ENCODE measurements at places on chromosomes 12 and 14.
A peak's percentile ranks its signal among the peaks of the same experiment; 100 is the strongest.

DNA sequence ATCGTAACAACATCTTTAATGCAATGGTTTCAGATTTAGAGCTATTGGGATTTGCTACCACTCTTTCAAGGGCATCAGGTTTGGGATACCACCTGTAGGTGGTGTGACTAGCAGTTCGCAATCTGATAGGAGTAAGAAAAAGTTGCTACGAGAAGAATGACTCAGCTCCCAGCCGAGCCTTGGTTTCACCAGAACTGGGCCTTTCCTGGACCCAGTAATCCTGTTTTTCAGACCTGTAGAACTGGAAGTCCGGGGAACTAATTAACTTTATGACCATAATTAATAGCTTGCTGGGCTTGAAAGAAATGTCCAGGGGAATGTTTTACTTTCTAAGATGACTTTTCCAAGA is 770 bp downstream of the ABHD4 start:
- peak overlapping the region; percentile 86 for H3K27ac ChIP-seq
- peak; percentile 86 for ATAC-seq
- H3K4me1 ChIP-seq: peaks cover 14% of the 10 kb centered on the region
- no peaks in the 10 kb centered on the region for H3K27me3 ChIP-seq
- peaks cover 26% of the 10 kb centered on the region for H3K36me3 ChIP-seq

GRCh38 chr12:107109726-107110719 is 16.7 kb upstream of the CRY1 start:
- H3K27me3 ChIP-seq: no peaks in the 10 kb centered on the region
- ATAC-seq: peak; percentile 34
- no peaks in the 10 kb centered on the region for H3K36me3 ChIP-seq

DNA sequence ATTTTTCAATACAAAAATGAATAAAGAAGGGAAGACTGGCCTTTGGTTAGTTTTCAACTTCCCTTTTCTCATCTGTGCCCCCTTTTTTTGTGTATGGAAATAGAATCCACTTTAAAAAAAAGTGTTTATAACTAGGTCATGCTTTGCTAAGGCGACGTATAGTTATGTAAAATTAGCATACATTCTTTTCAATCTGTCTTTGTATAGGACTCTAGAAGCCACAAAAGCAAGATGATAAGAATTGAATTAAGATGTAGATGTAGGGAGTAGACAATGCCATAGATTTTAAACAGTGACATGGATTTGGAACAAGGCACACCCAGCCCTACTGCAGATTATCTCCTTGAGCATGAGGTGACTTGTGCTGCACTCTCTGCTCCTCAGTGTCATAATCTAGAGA is 354.3 kb downstream of the TMTC2 start:
- H3K27me3 ChIP-seq: no peaks in the 10 kb centered on the region
- ATAC-seq: no peak
- H3K4me3 ChIP-seq: no peak overlapping the region
- no peaks in the 10 kb centered on the region for H3K4me1 ChIP-seq
- no peaks in the 10 kb centered on the region for H3K36me3 ChIP-seq
- no peak overlapping the region for H3K27ac ChIP-seq

- no peak for ATAC-seq
- no peaks in the 10 kb centered on the region for H3K36me3 ChIP-seq
- no peak overlapping the region for H3K27ac ChIP-seq
- H3K4me1 ChIP-seq: no peaks in the 10 kb centered on the region
Observed at GRCh38 chr12:130669205-130669557, 46.9 kb downstream of the RIMBP2 start.

GRCh38 chr14:69323266-69323998 is 63.5 kb downstream of the GALNT16 start:
- H3K27me3 ChIP-seq: no peaks in the 10 kb centered on the region
- no peak overlapping the region for H3K27ac ChIP-seq
- H3K4me3 ChIP-seq: no peak overlapping the region
- H3K4me1 ChIP-seq: no peaks in the 10 kb centered on the region
- no peaks in the 10 kb centered on the region for H3K36me3 ChIP-seq
- no peak for ATAC-seq

- no peak overlapping the region for H3K27ac ChIP-seq
- ATAC-seq: no peak
- H3K27me3 ChIP-seq: no peaks in the 10 kb centered on the region
- H3K4me1 ChIP-seq: no peaks in the 10 kb centered on the region
- H3K36me3 ChIP-seq: no peaks in the 10 kb centered on the region
Observed at GRCh38 chr12:18706798-18707197, 31.0 kb downstream of the PLCZ1 start.

GRCh38 chr12:15808652-15809051 is 19.5 kb upstream of the EPS8 start:
- H3K27ac ChIP-seq: no peak overlapping the region
- H3K36me3 ChIP-seq: no peaks in the 10 kb centered on the region
- no peak overlapping the region for H3K4me3 ChIP-seq

- no peak overlapping the region for H3K4me3 ChIP-seq
- no peak overlapping the region for H3K27ac ChIP-seq
- no peak for ATAC-seq
- no peaks in the 10 kb centered on the region for H3K4me1 ChIP-seq
- H3K36me3 ChIP-seq: peaks cover 49% of the 10 kb centered on the region
Observed at GRCh38 chr14:89963288-89963978, 7.7 kb downstream of the TDP1 start.

GRCh38 chr12:80441921-80442320 is 2.1 kb upstream of the PTPRQ start:
- H3K4me1 ChIP-seq: no peaks in the 10 kb centered on the region
- no peaks in the 10 kb centered on the region for H3K36me3 ChIP-seq
- no peaks in the 10 kb centered on the region for H3K27me3 ChIP-seq
- H3K27ac ChIP-seq: no peak overlapping the region
- no peak overlapping the region for H3K4me3 ChIP-seq

DNA sequence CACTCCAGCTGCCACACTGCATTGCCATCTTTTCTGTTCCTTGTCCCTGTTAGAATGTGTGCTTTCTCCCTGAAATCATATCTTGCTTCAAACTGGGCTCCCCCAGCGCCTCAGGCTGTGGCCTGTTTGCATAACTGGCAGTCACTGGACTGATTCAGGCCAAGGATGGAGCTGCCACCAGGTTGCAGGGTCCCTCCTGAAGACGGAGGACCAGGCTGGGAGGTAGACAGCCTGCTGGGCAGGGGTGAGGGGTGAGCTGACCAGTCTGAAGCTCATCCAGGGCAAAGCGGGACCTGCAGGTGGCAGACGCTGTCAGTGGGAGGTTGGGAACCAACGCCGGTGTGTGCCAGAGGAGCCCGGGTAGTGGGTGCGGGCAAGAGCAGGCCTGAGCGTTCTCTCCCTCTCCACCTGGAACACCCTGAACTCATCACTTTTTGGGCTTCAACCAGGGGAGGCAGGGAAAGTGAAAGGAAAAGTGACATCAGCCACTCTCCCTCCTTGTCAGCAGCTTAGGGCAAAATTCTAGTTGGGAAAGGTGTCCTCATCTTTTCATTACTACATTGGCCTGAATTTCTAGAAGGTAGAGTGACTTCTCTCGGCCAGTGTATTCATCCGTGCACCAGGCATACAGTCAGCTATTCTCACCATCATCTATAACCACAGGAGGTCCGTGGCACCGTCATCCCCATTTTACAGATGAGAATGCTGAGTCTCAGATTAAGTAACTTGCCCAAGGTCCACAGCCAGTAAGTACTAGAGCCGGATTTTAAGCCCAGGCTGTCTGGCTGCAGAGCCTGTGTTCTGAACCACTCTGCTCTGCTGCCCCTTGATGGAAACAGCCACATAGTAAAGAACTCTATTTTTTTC is 219.1 kb downstream of the SLC41A2 start:
- H3K4me3 ChIP-seq: no peak overlapping the region
- peaks cover 4% of the 10 kb centered on the region for H3K4me1 ChIP-seq
- ATAC-seq: no peak
- no peak overlapping the region for H3K27ac ChIP-seq

DNA sequence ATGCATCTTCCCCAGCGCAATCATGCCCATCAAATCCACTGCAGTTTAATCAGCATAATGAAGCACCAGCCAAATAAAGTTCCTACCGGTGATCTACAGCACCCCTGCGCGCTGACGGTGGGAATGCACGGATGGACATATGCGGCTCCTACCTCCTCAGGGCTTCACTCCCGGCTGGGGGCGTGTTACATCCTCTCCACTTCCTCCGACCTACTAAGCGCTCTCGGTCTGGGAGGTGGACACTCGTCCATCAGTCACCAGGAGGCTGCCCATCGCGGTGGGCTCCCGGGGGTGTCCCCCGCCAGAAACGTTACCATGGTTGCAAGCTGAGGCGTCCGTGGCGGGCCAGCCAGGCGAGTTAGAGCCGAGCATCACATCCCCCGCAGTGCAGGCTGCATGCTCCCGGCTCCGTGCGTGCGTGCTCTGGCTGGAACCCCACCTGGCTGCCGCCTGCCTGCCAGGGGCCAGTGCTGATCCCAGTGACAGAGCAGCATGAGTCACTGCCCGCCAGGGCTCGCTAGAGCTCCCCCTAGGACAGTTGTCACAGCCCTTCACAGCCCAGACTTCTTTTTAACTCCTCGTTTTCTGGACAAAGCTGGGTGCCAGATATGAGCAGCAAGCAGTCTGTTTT is 73.0 kb downstream of the CIT start:
- no peak overlapping the region for H3K27ac ChIP-seq
- H3K36me3 ChIP-seq: no peaks in the 10 kb centered on the region
- peaks cover 40% of the 10 kb centered on the region for H3K27me3 ChIP-seq
- H3K4me3 ChIP-seq: peak overlapping the region; percentile 42

DNA sequence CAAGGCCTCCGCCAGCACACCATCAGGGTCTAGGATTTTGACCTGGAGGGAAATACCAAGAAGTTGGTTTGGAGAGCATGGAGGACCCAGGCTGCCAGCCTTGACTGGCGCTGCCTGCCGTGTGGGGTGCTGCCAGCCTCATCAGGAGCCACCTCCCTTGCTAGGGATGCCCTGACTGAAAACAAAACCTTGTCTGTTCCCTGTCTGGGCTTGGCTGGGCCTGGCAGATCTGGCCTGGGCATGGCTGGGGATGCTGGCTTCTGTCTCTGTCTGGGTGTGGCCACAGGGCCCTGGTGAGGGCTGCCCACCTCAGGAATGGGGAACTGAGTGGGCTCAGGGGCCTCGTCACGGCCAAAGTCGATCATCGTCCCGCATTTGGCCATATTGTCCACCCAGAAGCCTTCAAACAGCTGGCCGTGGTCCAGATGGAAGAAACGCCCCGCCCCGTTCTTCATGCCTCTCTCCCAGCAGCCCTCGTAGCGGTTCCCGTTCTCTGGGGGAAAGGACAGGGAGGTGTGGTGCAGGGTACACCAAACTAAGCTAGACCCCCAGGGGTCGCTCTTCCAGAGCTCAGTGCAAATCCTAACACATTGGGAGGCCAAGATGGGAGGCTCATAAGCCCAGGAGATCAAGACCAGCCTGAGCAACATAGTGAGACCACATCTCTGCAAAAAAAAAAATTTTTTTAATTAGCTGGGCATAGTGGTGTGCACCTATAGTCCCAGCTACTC is 16.5 kb downstream of the MORN3 start:
- no peak overlapping the region for H3K27ac ChIP-seq
- H3K36me3 ChIP-seq: no peaks in the 10 kb centered on the region
- no peak overlapping the region for H3K4me3 ChIP-seq
- ATAC-seq: no peak

GRCh38 chr14:61877768-61878167 is 115.5 kb downstream of the SNAPC1 start:
- ATAC-seq: no peak
- H3K4me3 ChIP-seq: no peak overlapping the region
- no peak overlapping the region for H3K27ac ChIP-seq
- H3K27me3 ChIP-seq: peaks cover 4% of the 10 kb centered on the region
- no peaks in the 10 kb centered on the region for H3K36me3 ChIP-seq
- no peaks in the 10 kb centered on the region for H3K4me1 ChIP-seq

- H3K27ac ChIP-seq: no peak overlapping the region
- no peak for ATAC-seq
Observed at GRCh38 chr14:75548544-75548943, 26.3 kb downstream of the BATF start.

GRCh38 chr12:114430306-114430705 is 24.4 kb upstream of the TBX5 start:
- ATAC-seq: peak; percentile 66
- no peak overlapping the region for H3K4me3 ChIP-seq
- no peaks in the 10 kb centered on the region for H3K36me3 ChIP-seq

DNA sequence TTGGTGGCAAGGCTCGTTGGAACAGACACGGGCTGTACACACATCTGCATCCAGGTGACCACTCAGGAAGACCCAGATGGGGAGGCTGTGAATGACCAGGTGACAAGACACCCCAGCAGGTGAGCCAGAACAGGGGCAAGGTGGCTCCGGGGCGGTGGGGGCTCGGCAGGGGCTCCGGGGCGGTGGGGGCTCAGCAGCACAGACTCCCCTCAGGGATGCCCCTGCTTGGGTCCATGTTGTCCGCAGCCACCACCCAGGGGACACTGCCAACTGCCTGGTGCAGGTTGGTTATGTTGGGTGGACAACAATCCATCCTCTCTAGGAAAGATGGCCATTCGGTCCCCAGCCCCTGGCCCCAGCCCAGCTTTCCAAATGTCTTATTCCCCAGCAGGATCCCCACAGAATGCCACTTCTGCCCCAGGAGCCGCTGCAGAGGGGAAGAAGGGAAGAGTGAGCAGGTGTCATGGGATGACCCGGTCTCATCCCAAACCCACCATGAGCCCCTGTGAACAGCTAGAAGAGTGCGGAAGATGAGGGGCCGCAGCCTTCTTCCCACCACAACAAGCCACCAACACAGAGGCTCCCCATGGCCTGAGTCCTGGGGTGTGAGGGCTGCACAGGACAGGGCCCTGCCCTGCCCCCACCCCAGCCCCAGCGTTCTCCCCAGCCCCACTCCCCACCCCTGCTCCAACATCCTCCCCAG is 31.4 kb upstream of the C14orf180 start:
- no peak overlapping the region for H3K4me3 ChIP-seq
- H3K27ac ChIP-seq: no peak overlapping the region
- no peaks in the 10 kb centered on the region for H3K36me3 ChIP-seq
- no peaks in the 10 kb centered on the region for H3K4me1 ChIP-seq
- ATAC-seq: no peak

- H3K36me3 ChIP-seq: no peaks in the 10 kb centered on the region
- no peaks in the 10 kb centered on the region for H3K4me1 ChIP-seq
- no peak for ATAC-seq
- H3K27me3 ChIP-seq: no peaks in the 10 kb centered on the region
- H3K27ac ChIP-seq: no peak overlapping the region
- H3K4me3 ChIP-seq: no peak overlapping the region
Observed at GRCh38 chr12:42990387-42990786, 400.8 kb upstream of the PRICKLE1 start.

DNA sequence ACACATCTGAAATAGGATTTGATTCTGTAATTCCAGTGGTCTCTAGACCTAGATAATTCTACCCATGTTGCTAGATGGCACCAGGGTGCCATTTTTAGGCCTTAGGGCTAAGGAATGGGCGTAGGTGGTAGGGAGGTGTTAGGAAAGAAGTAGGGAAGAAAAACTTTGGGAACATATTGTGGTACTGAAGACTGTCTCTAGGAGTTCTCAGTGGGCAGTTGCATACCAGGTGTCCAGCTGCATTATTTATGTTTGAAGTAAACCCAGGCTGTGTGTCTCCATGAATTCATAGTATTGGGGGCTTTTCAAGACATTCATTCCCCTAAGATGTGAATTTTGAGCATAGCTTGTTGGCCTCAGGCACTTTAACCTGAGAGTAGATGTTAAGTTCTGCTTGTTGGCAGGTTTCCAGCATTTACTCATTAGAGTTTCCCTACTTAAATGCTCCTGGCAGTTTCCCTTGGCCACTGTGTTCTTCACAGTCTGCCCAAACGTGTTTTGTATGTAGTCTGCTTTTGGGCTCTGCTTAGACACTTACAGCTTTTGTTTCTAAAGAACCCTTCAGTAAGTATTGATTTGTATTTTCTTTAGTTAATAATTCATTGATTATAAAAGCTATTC is 31.5 kb upstream of the CCT2 start:
- no peaks in the 10 kb centered on the region for H3K36me3 ChIP-seq
- no peaks in the 10 kb centered on the region for H3K27me3 ChIP-seq
- H3K4me1 ChIP-seq: peaks cover 14% of the 10 kb centered on the region
- ATAC-seq: no peak
